Spinal cord (tissue), 10 donors: ENCODE measurements at places on chromosomes 2 and 18.
A peak's percentile ranks its signal among the peaks of the same experiment; 100 is the strongest.

DNA sequence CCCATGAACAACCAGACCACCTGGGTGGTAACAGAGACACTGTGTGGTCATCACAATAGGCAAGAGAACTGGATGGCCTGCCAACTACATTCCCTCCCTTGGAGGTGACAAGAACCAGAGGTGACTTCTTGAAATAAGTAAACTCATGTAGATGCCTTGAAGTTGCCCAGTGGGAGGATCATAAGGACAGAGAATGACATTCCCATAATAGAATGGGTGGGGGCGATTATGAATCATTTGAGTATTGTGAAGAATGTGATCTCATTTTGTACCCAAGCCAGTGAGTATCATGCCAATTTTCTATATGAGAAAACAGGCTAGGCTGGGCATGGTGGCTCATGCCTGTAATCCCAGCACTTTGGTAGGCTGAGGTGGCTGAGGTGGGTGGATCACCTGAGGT is 211.4 kb upstream of the GYPC start:
- no peak for DNase-seq

DNA sequence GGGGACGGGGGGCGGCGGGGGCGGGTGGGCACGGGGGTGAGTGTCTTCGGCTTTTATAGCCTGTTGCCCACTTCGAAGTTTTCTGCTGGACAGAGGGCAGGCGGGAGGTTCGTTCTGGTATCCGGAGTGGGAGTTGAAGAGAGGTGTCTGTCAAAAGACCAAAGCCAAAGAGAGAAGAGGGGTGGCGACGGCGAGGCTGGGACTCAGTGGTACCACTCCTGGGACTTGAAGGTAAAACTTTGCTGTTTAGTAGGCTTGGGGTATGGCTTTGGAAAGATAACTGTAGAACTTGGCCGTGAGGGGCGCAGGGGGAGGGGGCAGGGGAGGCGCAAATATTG is 215.8 kb upstream of the DTNA start:
- peak; percentile 30 for DNase-seq

DNA sequence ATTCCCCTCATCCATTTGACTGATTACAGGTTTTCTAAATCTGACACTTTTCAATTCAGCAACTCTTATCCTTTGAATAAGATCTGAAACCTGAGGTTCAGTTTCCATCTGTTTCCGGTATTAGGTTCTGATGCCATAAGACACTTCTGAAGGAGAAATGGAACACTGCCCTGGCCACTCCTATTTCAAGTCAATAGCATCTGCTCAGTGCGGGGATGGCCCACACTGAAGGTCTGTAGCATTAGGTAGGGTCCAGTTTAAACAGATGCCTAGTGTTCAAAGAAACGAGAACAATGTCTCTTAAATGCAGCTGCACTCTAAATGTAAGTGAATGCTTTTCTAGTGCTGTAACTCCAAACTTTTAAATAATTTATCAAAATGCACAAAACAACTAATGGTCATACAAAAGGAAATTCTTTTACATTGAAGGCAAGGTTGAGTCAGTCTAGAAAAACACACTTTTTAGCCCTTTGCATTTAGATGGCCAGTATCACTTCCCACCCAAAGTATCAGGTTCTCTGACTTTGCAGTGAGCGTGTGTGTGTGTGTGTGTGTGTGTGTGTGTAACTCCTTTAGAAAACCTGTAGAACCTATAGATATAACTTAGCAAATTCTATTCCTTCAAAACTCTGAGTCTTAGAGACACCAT is 78.2 kb downstream of the STK39 start:
- DNase-seq = no peak

DNA sequence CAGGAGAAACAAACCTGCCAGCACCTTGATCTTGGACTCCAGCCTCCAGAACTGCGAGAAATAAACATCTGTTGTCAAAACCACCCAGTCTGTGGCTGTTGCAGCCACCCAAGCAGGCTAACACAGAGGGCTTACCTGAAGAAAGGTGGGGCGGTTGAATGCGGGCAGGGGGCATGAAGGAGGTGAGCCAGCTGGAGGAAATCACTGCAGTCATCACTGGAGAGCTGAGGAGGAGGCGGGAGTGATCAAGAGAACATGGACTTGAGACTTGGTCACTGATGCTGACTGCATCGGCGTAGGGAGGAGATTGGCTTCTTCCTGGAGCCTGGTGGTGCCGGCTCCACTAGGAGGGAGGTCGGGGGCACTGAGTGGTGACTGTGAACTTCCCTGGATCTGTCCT is 14.6 kb upstream of the ARMC9 start:
- DNase-seq = no peak

DNA sequence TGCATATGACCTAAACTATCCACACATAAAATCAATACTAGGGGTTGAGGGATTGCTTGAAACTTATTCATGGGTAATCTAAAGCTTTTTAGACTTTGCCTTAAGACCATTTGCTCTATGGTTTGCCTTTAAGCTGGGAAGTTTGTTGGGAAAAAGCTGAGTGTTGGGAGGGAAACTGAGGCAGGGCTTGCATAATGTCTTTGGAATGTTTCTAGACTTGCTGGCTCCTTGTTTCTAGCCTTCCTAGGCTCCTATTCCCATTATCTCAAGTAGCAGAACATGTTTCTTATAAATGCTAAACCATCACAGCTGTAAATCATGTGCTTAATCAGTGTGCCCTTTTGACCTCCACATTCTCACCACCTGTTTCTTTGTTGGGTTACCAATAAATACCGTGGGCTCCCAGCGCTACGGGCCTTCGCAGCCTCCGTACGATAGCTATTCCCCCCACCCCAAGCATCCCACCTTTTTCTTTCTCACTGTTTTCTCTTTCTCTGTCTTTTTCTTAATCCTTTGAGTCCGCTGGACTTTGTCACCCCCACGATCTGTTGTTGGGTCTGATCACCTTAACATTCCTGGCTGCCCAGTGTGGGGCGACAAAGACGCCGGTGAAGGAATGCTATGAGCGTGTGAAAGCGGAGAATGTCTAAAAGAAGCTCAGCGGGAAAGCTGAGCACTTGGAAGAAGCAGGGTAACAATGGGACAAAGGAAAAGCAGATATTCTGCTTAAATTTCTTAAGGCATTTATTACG is 49.4 kb upstream of the CWC22 start:
- no peak for DNase-seq

GRCh38 chr2:46545015-46545839 is 65.9 kb downstream of the TMEM247 start:
- no peak for DNase-seq

GRCh38 chr2:119367472-119368099 is 809 bp downstream of the DBI start:
- DNase-seq = no peak

- DNase-seq = no peak
Observed at GRCh38 chr2:76446872-76447271, 736.2 kb upstream of the GCFC2 start.

DNA sequence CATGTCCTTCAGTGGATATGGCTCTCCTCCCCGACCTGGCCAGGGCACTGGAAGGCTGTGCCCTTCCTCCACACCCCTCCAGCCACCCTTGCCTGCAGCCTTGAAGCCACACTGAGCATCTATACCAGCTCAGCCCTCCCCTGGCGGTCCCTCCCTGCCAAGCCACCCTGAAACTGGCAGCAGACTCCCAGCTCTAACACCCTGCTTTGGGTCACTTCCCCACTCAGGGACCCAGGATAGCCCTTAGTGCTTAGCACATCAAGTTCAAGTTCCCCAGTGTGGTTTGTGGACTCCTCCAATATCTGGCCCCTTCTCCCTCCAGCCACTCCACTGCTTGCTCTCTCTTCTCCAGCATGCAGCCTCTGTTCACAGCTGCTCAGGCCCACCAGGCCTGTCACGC is 89.4 kb downstream of the TNS1 start:
- no peak for DNase-seq
